NCI-H146 (cell line): ENCODE measurements at places on chromosomes 7 and 10.

GRCh38 chr7:22952306-22953015, 61.5 kb downstream of the HYCC1 start:
- no peak for DNase-seq

GRCh38 chr10:131242007-131242406, 69.5 kb downstream of the TCERG1L start:
- DNase-seq: peak; percentile 61

- peak; percentile 78 for DNase-seq
Observed at GRCh38 chr10:43606323-43607198, at the start of gene ZNF485. Gene ZNF485, plus strand, starts transcription at chr10:43606438. Its CDS starts 613 bp downstream, at chr10:43607051.

DNA sequence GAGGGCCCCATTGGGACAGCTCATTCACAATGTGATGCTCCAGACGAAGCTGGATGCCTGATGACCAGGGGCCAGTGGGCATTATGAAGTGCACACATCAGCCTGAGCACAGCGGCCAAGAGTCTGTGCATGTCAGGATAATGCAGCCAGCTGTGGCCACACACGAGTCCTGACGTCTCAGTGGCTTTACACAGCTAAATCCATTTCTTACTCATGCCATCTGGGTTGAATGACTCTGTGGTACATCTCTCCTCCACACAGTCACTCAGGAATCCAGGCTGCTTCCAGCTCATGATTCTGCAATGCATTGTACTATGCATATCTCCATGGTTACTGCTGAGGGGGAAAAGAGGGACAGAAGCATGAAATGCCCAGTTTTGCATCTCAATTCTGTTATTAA, 123.6 kb downstream of the PRLHR start:
- DNase-seq: no peak

DNA sequence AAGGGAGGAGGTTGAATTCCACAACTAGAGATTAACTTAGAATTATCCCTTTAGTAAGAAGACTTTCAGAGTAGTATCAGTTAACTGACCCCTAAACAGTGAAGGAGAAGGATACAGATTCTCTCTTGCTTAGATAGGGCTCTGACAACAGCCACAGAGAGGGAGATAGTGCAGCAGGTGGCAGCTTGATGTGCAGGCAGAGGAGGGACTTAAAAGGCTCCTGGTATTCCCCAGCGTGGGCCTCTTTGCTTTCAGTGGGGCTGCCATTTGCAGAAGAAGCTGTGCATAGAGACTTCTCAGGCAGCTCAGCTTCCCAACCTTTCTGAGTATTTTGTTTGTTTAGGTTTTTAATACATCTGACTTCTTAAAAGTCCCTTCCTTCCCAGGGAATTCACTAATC, 16.0 kb downstream of the FZD1 start:
- DNase-seq: peak; percentile 88

GRCh38 chr10:81995254-81995653, 120.3 kb downstream of the NRG3 start:
- DNase-seq: no peak

DNA sequence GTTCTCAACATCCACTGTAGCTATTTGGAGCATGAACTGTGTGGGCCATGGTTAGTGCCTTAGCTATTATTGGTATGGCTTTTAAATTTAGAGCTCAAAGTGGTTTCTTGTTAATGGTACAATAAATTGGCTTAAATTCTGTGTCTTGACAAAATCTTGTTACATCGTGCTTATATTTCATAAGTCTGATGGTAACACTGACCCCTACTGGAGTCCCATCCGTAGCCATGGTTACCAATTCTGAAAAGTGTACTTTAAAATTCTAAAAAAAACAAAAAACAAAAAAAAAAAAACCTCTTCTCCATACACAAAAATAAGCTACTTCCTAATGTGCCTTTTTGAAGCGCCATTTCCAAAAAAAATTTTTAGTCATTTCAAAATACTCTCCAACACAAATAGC, 6.4 kb upstream of the RPP30 start:
- DNase-seq: no peak

GRCh38 chr7:359766-360361, 69.9 kb downstream of the FOXL3 start:
- no peak for DNase-seq
